Astrocyte (in vitro differentiated cells and primary cell): ENCODE measurements at places on chromosomes 7 and 10. TPM values are rescaled to one million over a fixed set of nuclear protein-coding genes. Genes with fewer than 3 reads are reported as not detected.

FZD1 gene
- 5.4 and 6.8 TPM in 2 replicates for total RNA-seq

GRCh38 chr10:43135656-43136055, 2.6 kb upstream of the CSGALNACT2 start:
- no peaks in the 10 kb centered on the region for H3K36me3 ChIP-seq
- H3K27ac ChIP-seq, result no peak overlapping the region
- H3K4me3 ChIP-seq, result no peak overlapping the region
- DNase-seq, result no peak

- peak; percentile 6 for DNase-seq
- H3K4me1 ChIP-seq, result peaks cover 11% of the 10 kb centered on the region
- H3K27ac ChIP-seq, result no peak overlapping the region
Measured at GRCh38 chr7:6637544-6638229, 569 bp downstream of the ZNF316 start.

DNA sequence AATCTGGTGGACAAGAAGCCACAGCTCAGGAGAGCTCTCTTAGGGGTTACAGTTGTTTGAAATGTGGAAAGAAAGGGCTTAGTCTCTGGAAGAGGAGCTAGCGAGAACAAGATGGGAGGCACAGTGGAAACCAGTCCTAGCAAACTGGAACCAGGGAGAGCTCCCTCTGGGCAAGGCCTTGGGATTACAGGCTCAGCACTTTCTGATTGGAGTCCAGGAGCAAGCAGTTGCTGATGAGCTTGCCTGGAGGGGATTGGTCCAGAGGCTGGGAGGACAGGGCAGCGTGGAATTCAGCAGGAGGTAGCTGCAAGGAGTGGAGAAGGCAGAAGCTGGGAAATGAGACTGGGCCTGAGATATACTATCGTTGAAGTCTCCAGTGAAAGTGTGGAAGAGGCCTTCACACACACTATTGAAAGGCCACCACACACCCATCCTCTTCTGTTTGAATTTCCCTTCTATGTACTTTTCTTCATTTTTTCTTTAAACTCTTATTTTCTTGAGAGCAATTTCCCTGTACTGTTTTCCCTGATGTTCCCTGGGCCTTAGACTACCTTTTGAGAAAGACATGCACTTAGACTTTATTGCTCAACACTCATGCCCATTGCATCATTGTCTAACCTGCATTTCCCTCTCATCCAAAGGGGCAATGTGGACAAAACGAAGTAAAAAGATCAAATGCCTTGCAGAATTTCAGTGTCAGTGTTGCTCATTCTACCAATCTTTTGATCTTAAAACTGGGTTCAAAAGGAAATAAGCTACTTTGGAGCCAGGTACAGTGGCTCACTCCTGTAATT, 57.8 kb upstream of the LANCL2 start:
- H3K4me1 ChIP-seq, result peaks cover 27% of the 10 kb centered on the region
- no peak overlapping the region for H3K4me3 ChIP-seq
- H3K36me3 ChIP-seq, result no peaks in the 10 kb centered on the region
- no peaks in the 10 kb centered on the region for H3K27me3 ChIP-seq
- peak overlapping the region; percentile 62 for H3K27ac ChIP-seq

DNA sequence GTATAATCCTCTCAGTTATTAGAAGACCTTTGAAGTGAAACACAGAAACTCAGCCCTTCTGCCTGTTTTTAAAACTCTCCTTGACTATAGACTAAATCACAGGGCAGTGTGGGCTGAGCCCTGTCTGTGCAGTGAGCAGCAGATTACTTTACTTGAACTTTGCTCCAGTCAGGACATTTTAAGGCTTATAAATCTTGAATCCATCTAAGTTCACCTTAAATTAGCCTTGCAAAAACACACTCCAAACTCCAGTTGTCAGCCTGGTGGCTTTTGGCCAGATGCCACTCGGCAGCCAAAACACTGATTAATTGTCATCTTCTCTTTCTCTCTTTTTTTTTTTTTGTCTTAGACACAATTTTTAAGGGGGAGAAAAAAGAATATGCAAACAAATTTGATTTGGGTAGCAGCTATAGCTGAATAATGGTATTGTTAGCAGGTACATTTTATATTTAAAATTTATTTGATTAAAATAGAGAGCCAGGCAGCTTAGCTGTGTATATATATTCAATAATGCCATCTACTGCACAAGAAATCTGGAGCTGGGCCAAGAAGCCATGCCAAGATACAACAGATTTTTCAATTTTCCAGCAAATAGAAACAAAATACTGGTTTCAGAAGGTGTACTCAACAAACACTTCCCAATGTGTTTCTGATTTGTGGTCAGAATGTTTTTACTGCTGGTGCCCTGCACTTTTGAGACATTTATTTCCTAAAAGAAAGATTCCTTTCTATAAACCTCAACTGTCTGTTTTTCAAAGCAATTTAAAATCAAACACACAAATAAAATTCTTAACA, 247.7 kb downstream of the TFEC start:
- DNase-seq, result no peak
- no peak overlapping the region for H3K27ac ChIP-seq
- no peaks in the 10 kb centered on the region for H3K36me3 ChIP-seq
- H3K4me1 ChIP-seq, result no peaks in the 10 kb centered on the region

DNA sequence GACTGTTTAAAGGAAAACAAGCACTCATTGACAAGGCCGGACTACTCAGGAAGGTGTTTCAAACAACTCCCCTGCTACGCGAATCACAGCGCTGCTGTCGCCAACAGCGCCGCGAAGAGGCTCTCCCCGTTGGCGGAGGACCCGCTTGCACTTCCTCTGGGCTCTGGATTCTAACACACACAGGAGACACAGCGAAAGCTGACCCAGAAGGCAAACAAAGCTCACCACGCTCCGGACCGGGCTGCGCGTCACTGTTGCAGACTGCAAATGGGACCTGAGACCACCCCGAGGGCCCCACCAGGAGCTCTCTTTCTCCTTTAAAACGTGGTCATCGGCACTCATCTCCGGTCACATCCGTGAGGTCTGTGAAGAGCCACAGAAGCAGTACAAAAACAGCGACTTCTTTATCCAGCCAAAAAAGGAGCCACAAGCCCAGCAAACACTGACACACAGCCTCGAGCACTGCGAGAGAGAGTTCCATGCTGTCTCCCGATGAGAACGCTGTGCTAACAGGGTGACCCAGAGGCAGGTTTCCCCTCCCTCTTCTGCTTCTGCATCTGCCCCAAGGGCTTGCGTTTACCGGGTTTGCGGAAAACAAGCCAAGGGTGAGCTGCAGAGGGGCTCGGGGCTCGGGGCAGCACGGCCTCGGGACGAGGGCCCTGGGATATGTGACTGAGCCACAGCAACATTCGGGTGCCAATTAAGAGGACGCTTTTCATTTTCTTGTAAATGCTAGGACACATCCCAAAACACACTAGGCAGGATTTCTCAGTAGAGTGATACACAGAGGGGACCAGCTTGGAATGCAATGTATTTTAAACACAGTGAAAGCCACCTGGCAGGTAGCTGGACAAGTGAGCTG, 41.3 kb downstream of the AMZ1 start:
- H3K27ac ChIP-seq, result no peak overlapping the region
- peak; percentile 35 for DNase-seq
- no peaks in the 10 kb centered on the region for H3K27me3 ChIP-seq
- no peak overlapping the region for H3K4me3 ChIP-seq
- H3K4me1 ChIP-seq, result peaks cover 15% of the 10 kb centered on the region

DNA sequence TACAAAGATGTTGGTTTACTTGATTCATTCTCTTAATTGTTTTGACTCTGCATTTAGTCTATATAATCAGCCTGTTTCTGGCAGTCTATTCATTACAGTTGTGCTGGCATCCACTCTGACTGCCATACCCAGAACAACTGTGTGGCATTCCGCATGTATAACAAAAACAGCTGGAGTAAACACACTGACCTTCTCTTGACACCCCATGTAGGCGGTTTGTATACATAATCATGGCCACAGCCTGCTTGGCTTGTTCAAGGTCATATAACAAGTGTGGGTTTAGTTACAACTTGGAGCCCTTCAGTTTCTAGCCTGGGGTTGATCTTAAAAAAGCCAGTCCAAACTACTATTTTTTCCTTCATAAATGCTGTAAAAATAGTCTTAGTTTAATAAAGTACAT, 70.9 kb downstream of the MBL2 start:
- no peaks in the 10 kb centered on the region for H3K4me1 ChIP-seq
- no peak overlapping the region for H3K4me3 ChIP-seq
- H3K36me3 ChIP-seq, result no peaks in the 10 kb centered on the region
- no peak for DNase-seq
- H3K27ac ChIP-seq, result no peak overlapping the region
- no peaks in the 10 kb centered on the region for H3K27me3 ChIP-seq

- no peak overlapping the region for H3K4me3 ChIP-seq
- H3K4me1 ChIP-seq, result no peaks in the 10 kb centered on the region
- no peaks in the 10 kb centered on the region for H3K27me3 ChIP-seq
- no peaks in the 10 kb centered on the region for H3K36me3 ChIP-seq
- DNase-seq, result peak; percentile 3
Measured at GRCh38 chr7:110309941-110310340, 781.0 kb upstream of the LRRN3 start.

DNA sequence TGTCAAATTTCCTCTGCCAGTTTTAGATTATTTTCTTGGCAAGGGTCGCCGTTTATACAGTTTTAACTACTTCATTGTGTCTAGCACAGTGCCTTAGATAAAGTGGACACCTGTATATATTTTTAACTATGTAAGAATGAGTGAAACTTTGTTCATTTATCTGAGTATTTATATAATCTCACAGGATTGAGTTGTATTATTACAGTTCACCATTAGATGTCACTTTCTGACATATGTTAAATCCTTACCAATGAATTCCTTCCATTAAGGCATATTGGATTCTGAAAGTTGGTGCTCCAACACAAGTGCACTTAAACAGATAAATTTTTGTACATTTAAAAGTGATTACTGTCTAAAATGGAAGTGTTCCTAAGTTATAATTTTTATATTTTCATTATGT, 43.0 kb downstream of the ZMYND11 start:
- H3K27ac ChIP-seq, result no peak overlapping the region
- H3K4me1 ChIP-seq, result peaks cover 12% of the 10 kb centered on the region

DNA sequence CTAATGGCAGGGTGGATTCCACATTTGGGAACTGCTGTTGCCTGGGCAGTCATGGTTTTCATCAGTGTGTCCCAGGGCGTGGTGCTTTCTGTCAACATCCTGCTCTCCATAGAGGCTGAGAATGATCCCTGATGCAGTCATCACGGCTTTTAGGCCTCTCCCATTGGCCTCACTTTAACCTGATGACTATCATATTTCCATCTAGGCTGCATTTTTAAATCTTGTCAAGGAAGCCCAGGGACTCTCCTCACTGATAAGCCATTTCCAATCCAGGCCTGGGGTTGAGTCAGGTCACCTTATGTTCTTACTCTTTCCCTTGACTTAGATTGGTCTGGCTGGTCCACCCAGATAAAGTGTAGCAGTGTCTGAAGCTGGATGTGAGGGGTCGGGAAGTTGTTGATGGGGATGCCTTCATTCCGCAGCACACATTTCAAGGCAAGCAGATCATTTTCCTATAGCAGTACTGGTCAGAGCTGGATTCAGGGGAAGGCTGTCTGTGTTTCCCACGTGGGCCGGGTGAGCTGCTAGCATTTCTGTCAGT, 177.0 kb downstream of the AUTS2 start:
- H3K27ac ChIP-seq, result no peak overlapping the region
- H3K4me1 ChIP-seq, result peaks cover 5% of the 10 kb centered on the region
- peak; percentile 29 for DNase-seq
- H3K4me3 ChIP-seq, result no peak overlapping the region
- no peaks in the 10 kb centered on the region for H3K27me3 ChIP-seq
- H3K36me3 ChIP-seq, result no peaks in the 10 kb centered on the region

DNA sequence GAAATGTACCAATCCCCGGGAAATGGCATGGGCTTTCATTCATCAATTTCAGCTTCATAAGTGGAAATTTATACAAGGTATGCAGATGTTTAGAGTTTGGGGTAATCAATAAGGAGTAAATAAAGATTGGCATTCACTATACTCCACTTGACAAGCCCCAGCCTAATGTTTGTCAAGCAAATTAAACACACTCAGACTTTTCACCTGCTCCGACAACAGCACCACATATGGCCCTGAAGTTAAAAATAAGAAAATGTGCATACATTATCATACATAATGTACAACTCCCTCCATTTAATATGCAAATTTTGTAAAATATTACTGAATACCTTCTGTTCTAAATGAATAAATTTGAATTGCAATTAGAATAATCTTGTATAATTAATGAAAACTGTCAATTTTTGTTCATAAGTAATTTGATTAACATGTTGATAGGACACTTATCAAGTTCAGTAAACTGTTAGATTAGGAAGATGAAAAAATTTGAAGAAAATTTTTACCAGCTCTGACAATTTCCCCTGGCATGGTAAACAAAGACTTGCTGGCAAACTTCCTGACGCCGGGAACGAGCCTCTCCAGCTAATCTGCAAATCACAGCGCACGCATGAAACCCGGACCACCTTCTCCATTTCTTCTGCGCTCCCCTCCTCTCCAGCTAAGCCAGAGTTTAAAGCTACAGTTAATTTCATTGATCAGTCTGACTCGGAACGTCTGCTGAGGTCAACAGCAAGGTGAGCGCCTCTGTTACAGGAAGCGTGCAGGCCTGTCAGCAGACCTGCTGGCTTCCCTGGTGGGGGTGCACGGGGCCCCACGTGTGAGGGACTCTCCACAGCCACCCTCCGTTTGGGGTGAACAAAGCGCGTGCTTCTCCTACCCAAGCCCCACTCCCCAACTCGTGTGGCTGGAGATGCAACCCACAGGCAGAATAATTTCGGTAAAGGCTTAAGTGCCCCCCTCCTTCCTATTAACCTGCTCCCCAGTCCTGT, 70.7 kb downstream of the EBF3 start:
- no peaks in the 10 kb centered on the region for H3K36me3 ChIP-seq
- H3K4me3 ChIP-seq, result no peak overlapping the region
- peaks cover 2% of the 10 kb centered on the region for H3K27me3 ChIP-seq

DNA sequence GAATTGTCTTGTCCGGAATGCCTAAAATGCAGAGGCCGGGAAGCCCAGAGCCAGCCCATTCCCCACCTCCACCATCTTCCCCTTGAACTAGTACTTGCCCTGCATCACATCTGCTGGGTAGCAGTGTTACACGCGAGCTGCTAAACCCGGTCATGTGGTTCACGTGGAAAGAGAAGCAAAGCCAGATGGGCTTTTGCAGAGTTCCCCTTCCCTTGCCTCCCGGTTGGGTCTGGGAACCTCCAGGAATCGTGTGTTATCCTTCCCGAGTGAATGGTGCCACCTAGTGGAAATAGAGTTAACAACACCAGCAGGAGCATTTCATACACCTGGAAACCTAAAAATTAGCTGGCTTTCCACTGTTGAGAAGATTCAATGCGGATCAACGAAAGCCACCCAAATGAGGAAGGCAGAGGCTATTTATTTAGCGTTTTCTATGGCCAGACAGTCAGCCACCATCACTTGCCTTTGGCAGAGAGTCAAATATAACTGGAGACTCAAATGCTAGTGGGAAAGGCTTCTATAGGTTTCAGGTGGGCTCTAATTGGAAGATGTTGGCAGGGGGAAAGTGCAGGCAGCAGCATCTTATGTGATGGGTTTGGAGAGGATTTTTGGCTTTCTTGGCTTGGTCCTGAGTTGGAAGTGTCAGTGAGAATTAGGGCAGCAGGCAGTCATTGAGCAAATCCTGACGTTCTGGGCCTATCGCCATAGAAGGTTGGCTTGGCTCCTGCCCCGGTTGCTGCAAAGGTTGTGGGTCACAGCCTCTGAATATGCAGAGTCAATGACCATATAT, 12.9 kb upstream of the DENND2A start:
- DNase-seq, result peak; percentile 48
- peaks cover 9% of the 10 kb centered on the region for H3K4me1 ChIP-seq
- H3K4me3 ChIP-seq, result no peak overlapping the region
- no peaks in the 10 kb centered on the region for H3K36me3 ChIP-seq

- H3K4me1 ChIP-seq, result no peaks in the 10 kb centered on the region
- no peak overlapping the region for H3K4me3 ChIP-seq
- no peaks in the 10 kb centered on the region for H3K36me3 ChIP-seq
- no peak for DNase-seq
- no peaks in the 10 kb centered on the region for H3K27me3 ChIP-seq
Measured at GRCh38 chr10:58976254-58976653, 200.2 kb upstream of the PHYHIPL start.
